ENCODE measurements at places on chromosomes 4 and X.

GRCh38 chr4:187088070-187088799 is 364.6 kb upstream of the FAT1 start:
- no peak for DNase-seq

- no peak for DNase-seq
Observed at GRCh38 chr4:73668782-73669201, 48.6 kb upstream of the RASSF6 start.

- DNase-seq, result no peak
Observed at GRCh38 chrX:12672367-12673106, 118.7 kb upstream of the PRPS2 start.

DNA sequence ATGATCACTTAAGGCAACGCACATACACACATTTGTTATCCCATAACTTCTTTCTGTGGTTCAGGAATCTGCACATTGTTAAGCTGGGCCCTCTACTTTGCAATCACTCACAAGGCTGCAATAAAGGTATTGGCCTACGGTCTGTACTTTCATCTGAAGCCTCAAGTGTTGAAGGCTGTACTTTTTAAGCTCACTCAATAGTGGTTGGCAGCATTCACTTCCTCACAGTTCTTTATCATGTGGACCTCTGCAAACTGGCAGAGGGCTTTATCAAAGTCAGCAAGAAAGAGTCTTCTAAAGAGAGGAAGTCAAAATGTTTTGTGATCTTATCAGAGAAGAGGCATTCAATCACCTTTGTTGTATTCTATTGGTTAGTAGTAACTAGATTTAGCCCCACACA is 301.4 kb upstream of the EPHA5 start:
- DNase-seq, result no peak

GRCh38 chr4:48570646-48571220 is 80.7 kb downstream of the ZAR1 start:
- peak; percentile 43 for DNase-seq

DNA sequence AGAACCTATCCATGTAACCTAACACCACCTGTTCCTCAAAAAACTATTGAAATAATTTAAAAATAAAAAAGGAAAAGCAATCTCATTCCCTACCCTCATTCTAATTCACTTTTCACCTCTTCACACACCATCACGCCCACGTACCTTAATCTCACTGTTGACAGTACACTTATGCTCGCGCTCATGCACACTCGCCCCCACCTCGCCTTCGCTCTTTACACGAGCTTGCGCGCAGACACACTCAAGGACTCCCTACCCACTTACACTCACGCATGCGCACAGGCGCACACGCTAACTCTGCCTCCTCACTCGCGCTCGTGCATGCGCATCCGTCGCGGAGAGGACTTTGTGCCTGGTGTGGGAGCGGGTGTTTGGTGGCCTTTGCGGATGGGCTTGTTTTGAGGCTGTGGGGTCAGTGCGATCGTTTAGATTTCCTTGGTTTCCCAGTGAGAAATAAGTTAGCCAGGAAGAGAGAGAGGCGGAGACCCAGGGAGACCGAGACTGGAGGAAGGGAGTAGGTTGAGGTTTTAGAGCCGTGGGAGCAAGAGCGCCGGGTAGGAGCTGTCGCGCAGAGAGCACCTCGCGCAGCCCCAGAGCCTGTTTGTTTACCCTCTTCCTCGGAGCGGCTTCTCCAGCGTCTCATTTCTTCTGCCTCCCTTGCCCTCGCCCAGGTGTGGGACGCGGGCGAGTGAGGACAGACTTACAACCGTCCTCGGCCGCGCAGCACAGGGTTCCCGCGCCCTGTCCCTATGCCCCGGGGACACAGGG is 8.1 kb upstream of the GSX2 start:
- DNase-seq, result peak; percentile 54

GRCh38 chr4:26937567-26937966 is 76.9 kb downstream of the STIM2 start:
- DNase-seq, result no peak

Data from amniotic epithelial cell (primary cell).